Neural crest cell (in vitro differentiated cells): ENCODE measurements at places on chromosomes 1 and 21.

DNA sequence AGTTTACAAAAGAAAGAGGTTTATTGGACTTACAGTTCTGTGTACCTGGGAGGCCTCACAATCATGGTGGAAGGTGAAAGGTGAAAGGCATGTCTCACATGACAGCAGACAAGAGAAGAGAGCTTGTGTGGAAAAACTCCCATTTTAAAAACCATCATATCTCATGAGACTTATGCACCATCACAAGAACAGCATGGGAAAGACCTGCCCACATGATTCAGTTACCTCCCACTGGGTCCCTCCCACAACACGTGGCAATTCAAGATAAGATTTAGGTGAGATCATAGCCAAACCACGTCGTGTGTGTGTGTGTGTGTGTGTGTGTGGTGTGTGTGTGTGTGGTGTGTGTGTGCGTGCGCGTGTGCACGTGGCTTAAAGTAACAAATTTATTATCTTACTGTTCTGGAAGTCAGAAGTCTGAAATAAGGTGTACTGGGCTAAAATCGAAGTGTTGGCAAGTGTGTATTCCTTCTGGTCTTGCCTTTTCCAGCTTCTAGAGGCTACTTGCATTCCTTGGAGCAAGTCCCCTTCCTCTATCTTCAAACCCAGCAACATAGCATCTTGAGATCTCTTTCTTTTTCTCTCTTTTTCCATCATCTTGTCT lies 48.1 kb upstream of the MPC2 start:
- no peak for DNase-seq

GRCh38 chr1:33182896-33183295 lies 1.1 kb upstream of the TRIM62 start:
- no peak for DNase-seq

- DNase-seq, result no peak
Observed at GRCh38 chr1:151371370-151372057, 991 bp downstream of the SELENBP1 start.

DNA sequence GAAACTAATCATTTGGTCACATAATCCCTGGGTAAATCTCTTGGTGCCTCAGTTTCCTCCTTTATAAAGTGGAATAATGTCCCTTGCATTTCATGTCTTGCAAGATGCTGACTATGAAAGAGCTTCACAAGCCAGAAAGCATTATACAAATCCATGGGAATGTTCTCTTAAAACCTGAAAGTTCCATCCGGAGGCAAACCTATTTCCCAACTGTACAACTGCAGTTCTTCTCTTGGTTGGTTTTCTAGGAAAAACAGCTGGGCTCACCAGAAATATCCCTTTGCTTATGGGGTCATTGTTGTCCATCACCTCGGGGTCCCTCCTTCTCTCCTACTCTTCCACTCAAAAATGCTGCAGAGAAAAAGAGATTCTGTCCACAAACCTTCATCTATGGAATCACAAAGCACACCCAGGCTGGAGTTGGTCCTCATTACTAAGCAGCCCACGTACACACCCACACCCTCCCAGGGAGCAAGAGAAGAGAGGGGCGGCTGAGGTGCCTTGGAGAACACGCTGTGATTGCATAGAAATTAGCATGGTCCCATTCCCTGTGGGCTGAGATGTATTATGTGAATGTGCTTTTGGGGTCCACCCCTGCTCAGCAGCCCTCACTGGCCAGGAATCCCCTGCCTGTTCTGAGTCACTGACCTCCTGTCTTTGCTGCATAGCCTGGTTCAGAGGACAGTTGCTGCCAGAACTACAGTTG lies 5.0 kb upstream of the PLXNA2 start:
- DNase-seq, result no peak

GRCh38 chr1:156832434-156832833 lies 15.8 kb upstream of the SH2D2A start:
- no peak for DNase-seq

GRCh38 chr1:1366699-1367066 lies 8.3 kb downstream of the AURKAIP1 start:
- no peak for DNase-seq

- no peak for DNase-seq
Observed at GRCh38 chr1:180233191-180234011, 3.3 kb downstream of the LHX4 start.

DNA sequence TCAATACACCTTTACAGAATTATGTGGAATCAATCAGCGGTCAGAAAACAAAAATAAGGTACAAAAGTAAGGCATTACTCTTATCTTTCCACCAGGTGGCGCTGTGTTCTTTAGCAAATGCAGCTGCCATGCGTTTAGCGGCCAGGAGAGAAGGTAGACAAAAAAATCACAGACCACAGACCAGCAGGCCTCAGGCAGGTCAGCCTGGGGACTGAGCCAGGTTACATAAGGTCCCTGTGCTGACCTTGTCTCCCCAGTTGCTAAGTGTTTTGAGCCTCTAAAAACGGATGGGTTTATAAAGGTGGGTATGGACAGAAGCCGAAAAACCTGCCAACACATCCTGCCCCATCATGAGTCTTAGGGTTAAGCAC lies 2.8 kb downstream of the RGS16 start:
- peak; percentile 74 for DNase-seq

DNA sequence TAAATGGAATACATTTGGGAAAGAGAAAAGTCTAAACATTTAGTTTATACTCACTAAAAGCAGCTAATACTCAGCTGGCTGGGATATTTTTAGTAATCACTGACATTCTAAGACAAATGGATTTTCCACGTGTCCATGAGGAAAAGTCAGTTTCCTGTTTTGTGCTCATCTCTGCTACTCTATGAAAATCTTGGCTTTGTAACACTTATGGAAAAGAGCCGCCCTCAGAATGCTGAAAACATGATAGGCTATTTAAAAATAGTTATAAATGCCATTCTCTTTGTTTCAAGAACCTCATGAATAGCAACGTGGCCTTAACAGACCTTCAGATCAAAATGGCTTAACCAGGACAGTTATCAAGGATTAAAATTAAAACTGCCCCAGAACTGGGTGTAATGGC lies 29.9 kb downstream of the MRAP start:
- no peak for DNase-seq
